CD8-positive, alpha-beta memory T cell (primary cell): ENCODE measurements at places on chromosomes 4 and X. TPM values are rescaled to one million over a fixed set of nuclear protein-coding genes. Genes with fewer than 3 reads are reported as not detected.

Gene KIAA1210
- not detected for total RNA-seq

Gene SHOX
- not detected for total RNA-seq

Gene PAGE4
- not detected for total RNA-seq

Gene VCX2
- not detected for total RNA-seq

Gene CYLC1
- total RNA-seq = not detected

Gene BMPR1B
- total RNA-seq = not detected

Gene GAB1
- total RNA-seq = 0.15 TPM

Gene SCML1
- total RNA-seq = 1.2 TPM

Gene IRS4
- not detected for total RNA-seq
